ENCODE measurements at places on chromosomes 2 and 18.

- no peak for DNase-seq
Measured at GRCh38 chr2:188582211-188582610, 290.5 kb downstream of the GULP1 start.

DNA sequence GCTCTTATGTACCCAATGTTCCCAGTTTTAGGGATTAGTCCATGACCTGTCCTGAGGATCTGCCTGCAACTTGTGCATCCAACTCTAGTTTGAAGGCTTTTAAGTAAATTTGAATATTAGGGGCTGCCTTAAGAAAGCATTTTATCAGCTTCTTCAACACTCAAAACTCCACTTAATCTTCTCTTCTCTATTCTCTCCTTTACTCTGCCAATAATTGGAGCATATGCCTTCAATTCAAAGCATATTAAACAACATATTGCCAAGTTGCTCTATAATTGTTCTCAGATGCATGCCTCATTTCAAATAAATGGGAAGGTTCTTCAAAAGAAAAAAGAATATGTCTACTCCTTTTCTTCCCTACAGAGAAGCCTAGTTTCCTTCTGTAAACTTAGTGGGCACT is 84.8 kb upstream of the NCKAP5 start:
- no peak for DNase-seq

DNA sequence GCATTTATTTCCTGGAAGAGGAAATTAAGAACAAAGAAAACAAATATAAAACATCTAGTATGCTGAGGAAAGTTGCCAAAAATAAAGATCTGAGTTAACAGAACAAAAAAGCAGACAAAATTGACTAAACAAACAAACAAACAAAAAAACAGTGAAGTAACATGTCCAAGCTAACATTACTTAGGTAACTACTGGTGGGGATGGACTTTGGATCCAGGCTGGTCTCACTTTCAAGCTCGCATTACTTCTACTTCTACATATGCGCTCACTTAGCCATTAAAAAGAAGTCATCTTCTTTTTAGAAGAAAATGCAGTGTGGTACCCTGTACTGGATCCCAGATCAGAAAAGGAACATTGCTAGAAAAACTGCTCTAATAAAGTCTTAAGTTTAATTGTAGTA is 358.9 kb downstream of the NCKAP5 start:
- DNase-seq: no peak

DNA sequence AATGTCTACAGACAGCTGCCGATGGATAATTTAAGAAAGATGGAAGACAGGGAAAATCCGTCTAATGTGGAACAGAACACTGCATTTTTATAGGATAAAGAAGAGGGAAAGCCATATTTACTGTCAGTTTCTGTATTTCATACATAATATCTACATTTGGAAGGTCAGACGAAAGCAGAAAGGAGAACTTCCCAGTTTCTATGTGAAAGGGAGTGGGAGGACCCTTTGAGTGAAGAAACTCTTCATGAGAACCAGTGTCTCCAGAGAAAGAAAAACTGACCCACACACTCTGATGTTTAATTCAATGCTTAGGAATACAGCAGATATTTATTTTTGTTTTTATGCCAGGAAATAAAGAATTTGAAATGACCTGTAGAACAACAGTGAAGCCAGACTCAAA is 127.2 kb downstream of the CALCRL start:
- DNase-seq: no peak

GRCh38 chr2:21310493-21310892 is 186.7 kb downstream of the TDRD15 start:
- no peak for DNase-seq

DNA sequence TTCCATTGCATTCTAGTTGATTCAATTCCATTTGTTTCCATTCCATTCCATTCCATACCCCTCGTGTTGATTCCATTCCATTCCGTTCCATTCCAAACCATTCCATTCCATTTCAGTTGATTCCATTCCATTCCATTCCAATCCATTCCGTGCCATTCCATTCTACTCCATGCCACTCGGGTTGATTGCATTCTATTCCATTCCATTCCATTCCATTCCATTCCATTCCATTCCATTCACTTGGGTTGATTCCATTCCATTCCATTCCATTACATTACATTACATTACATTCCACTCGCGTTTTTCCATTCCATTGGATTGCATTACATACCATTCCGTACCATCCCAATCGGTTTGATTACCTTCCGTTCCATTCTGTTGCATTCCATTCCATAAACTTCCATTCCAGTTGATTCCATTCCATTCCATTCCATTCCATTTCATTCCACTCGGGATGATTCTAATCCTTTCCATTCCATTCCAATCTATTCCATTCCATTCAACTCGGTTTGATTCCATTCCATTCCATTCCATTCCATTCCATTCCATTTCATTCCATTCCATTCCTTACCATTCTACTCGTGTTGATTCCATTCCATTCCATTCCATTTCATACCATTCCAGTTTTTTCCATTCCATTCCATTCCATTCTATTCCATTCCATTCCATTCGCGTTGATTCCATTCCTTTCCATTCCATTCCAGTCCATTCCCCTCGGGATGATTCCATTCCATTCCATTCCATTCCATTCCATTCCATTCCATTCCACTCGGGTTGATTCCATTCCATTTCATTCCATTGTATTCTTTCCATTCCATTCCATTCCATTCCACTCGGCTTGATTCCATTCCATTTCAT is 1140.4 kb downstream of the RPIA start:
- no peak for DNase-seq

DNA sequence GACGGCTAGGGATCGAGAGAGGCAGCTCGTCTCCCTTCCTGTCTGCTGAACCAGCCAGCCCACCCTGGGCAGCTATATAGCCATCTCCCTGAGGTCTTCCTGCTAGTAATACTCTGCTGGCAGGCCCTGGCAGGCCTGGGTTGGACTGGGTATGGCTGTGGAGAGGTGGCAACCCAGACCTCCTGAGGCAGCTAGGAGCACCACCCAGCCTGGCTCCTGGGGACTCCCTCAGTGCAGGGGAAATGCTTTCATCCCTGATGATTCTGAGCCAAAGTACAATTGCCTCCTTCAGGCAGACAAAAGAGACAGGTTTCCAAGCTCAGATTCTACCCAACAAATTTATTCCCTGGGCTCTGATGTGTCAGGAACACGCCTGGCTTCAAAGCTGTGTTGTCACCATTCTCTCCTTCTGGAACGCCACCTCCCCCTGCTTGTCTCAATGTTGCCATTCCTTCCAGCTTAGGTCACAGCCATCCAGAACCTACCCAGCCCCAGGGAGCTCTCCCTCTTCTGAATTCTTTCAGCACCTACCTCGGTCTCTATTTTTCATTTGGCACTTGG is 4.7 kb upstream of the DNAJB2 start:
- DNase-seq: no peak

DNA sequence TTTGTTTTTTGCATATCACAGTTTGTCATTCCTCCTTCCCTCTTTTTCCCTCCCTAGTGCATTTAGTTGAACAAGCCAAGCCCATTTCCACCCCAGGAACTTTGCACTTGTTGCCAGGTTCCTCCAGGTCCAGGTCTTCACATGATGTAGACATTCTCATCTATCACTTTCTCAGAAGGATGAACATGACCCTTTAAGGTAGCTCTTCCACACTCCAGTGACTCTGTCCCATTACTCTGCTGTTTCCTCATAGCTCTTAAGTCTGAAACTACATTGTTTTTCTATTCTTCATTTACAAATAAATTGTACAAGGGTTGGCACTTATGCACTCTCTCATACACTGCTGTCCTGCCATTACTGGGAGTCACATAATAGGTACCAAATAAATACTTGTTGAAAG is 6.1 kb downstream of the KYNU start:
- DNase-seq: no peak

Measured in CD4-positive, alpha-beta T cell treated with Interleukin-10 for 1 hour (primary cell).